ENCODE measurements at places on chromosomes 11 and 22.

DNA sequence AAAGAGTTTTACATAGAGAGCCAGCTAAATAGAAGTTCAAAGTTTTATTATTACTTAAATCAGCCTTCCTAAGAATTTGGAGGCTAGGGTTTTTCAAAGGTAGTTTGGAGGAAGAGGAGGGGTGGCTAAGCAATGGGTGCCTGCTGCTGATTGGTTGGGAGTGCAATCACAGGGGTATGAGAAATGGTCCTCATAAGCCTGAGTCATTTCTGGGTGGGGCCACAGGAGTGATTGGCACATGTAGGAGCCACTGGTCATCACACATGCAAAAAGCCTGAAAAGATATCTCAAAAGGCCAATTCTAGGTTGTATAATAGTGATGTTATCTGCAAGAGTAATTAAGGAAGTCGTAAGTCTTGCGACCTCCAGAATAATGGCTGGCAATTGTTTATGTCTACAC is 12.9 kb downstream of the OR51L1 start:
- DNase-seq = no peak

GRCh38 chr22:49392841-49393510 is 434.7 kb downstream of the BRD1 start:
- DNase-seq = no peak

DNA sequence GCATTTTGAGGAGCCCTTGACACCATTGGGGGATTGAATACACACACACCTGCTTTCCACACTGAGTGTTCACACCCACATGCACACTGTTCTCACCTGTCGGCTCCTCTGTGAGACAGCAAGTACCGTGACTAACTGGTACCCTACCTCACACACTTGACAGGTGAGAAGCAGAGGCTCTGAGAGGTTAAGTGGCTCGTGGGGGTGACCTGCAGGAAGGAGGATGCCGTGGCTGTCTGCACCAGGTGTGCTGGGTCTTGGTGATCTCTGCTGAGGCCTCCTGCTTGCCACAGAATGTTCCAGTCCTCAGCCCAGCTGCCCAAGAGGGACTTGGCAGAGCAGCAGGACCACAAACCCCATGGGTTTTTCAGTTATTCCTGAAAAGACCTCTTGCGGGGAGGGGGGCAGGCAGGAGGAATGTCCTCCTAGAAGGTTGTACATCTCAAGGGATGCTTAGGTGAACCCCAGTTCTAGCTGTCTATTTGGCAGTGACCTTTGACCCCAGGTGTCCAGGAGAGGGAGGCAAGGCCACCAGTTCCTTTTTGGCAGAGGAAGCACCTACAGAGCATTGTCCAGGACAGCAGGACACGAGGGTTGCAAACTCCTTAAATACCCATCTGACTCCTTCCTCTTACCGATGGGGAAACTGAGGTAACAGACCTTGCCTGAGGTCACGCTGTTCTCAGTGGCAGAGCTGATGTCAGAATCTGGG is 66.0 kb downstream of the SHISAL1 start:
- DNase-seq = no peak

GRCh38 chr11:29801561-29801960 is 215.3 kb downstream of the KCNA4 start:
- no peak for DNase-seq

Measured in NCI-H187 treated with DMSO at 0.1 percent for 48 hours (cell line).